ENCODE measurements at places on chromosomes 11 and 22. TPM values are rescaled to one million over a fixed set of nuclear protein-coding genes. Genes with fewer than 3 reads are reported as not detected.

GRCh38 chr11:119666061-119666460 is 62.9 kb downstream of the NECTIN1 start:
- no peak for DNase-seq
- no peak overlapping the region for H3K4me3 ChIP-seq
- no peaks in the 10 kb centered on the region for H3K27me3 ChIP-seq
- no peaks in the 10 kb centered on the region for H3K4me1 ChIP-seq
- no peaks in the 10 kb centered on the region for H3K36me3 ChIP-seq
- no peak overlapping the region for H3K27ac ChIP-seq

ZNF215 gene
- total RNA-seq, result not detected

- DNase-seq, result peak; percentile 66
- H3K27me3 ChIP-seq, result no peaks in the 10 kb centered on the region
Observed at GRCh38 chr11:95154514-95154913, 64.9 kb downstream of the ENDOD1 start.

DNA sequence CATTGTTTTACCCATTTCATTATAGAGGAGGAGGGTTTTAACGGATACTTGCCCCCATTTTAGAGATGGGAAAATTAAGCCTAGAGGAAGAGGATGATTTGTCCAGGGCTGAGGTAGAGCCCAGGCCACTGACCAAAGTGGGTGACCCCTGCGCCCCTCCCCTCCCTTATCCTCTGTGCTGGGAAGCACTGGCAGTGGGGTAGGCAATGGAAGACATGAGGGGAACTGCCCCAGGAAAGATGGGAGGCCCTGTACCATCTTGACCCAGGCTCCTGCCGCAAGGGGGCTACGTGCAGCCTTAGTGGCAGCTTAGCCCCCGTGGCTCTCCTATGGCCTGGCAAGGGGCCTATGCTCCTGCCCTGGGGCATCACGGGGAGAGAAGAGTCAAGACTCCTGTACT is 76.4 kb upstream of the MYOD1 start:
- H3K27me3 ChIP-seq, result no peaks in the 10 kb centered on the region
- H3K4me1 ChIP-seq, result no peaks in the 10 kb centered on the region
- no peaks in the 10 kb centered on the region for H3K36me3 ChIP-seq
- no peak for DNase-seq
- H3K4me3 ChIP-seq, result no peak overlapping the region

- no peak for DNase-seq
- peaks cover 78% of the 10 kb centered on the region for H3K4me1 ChIP-seq
- H3K27ac ChIP-seq, result no peak overlapping the region
- no peaks in the 10 kb centered on the region for H3K27me3 ChIP-seq
- H3K36me3 ChIP-seq, result no peaks in the 10 kb centered on the region
Observed at GRCh38 chr11:36361472-36361871, 65.4 kb downstream of the PRR5L start.

- no peaks in the 10 kb centered on the region for H3K27me3 ChIP-seq
- no peak overlapping the region for H3K27ac ChIP-seq
- no peaks in the 10 kb centered on the region for H3K36me3 ChIP-seq
- DNase-seq, result no peak
- H3K4me3 ChIP-seq, result no peak overlapping the region
Observed at GRCh38 chr11:72534371-72535193, 100.3 kb upstream of the CLPB start.

DNA sequence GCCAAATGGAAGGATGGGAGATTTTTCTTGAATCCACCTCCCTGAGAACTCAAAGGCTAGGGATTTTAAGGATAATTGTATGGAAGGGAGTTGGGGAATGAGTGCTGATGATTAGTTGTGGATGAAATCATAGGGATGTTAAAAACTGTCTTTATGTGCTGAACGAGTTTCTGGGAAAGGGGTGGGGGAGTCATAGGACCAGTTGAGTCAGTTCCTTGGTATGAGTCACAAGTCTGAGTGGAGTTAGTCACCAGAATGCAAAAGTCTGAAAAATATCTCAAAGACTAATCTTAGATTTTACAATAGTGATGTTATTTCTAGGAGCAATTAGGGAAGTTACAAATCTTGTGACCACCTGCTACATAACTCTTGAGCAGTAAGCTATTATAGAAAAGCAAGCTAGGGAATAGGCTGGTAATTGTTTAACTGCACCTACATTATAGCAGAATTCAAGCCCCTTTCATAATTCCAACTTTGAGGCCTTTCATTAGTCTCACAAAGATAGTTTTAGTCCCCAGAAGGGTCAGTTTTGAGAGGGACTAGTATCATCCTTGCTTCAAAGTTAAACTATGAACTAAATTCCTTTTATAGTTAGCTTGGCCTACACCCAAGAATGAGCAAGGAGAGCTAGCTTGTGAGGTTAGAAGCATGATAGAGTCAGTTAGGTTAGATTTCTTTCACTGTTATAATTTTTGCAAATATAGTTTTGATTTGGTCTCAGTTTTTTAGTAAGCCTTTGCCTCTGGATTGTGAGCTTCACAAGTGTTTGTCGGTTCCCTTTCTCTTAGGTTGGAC is 668.0 kb downstream of the ETS1 start:
- no peak overlapping the region for H3K27ac ChIP-seq
- no peak for DNase-seq
- no peaks in the 10 kb centered on the region for H3K4me1 ChIP-seq
- no peaks in the 10 kb centered on the region for H3K27me3 ChIP-seq
- no peaks in the 10 kb centered on the region for H3K36me3 ChIP-seq
- no peak overlapping the region for H3K4me3 ChIP-seq

DNA sequence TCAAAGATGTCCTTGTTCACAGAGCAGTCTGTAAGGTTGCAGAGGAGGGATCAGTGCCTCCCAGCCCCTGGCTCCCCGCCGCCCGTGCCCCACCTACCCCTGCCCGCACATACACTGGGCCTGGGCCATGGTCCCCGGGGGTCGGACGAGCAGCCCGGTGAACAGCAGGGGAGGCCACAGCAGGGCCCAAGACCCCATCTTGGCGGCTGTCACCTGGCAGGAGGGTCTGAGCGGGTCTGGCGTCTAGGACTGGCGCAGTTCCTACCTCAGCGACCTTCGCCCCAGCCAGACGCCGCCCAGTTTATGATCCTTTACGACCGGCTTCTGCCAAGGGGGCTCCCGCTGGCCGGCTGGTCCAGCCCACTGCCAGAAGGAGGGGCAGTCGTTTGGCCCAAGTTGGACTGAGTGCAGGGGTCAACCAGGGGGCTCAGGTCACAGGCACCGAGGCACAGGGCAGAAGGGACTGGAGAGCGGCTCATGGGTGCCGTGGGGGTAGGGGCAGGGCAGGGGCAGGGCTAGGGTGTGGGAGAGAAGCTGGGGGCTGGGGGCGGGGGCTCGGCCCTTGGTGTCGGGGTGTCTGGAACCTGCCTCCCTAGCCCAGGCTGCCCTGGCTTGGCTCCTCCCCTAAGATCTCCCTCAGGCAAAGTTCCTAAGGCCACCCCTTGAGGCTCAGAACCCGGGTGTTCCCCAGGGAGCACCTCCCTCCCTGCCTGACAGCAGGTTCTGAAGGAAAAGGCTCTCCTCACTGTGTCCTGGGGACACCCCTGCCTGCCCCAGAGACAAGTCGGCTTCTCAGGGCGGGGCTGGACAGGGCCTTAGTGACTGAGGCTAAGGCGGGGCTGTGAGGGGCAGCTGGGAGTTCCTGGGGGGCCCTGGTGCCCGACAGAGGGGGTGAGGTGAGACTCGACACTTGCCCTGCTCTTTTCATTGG is at the start of gene CDHR5:
CDHR5 (minus strand) TSS at position 251 of the 931 bp plus-strand sequence; CDS start at position 198, 53 bp downstream.
- no peak for DNase-seq
- no peak within 1 kb of the TSS for H3K27ac ChIP-seq
- no peaks in the 10 kb centered on the region for H3K36me3 ChIP-seq
- H3K4me1 ChIP-seq, result peaks cover 15% of the 10 kb centered on the region
- no peaks in the 10 kb centered on the region for H3K27me3 ChIP-seq

DNA sequence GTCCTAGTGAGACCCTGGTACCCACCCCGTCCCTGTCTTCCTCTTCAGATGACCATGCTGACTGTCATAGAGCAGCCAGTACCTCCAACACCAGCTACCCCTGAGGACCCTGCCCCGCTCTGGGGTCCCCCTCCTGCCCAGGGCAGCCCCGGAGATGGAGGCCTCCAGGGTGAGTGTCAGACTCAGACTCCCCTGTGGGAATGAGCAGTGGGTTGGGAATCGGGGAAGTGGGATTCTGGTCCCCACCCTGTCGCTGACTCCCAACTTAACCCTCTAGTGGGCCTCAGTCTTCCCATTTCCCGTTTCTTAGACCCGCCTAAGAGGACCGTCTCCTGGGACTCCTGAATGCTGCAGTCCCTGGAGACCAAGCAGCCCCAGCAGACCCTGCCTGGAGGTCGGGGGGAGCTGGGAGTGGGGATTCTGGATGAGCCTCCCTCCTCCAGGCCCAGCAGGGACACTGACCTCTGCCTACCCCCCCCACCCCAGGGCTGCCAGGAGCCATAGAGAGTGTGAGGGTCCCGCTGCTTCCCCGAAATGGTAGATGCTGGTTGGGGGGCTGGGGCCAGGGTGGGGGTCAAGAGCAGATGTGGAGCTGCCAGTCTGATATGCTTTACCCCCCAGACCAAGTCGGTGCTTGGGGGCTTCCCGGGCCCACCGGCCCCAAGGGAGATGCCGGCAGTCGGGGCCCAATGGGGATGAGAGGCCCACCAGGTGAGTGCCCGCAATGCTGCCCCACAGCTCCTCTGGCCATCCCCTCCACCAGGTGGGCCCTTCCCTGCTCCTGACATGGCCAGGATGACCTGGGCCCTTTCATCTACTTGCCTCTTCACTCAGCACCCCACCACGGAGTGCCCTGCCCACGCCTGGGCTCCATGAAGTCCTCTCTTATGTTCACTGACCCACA is 25.5 kb downstream of the EMID1 start:
- H3K4me3 ChIP-seq, result no peak overlapping the region
- no peaks in the 10 kb centered on the region for H3K27me3 ChIP-seq
- DNase-seq, result no peak
- no peaks in the 10 kb centered on the region for H3K36me3 ChIP-seq

GRCh38 chr22:22397875-22398524 is 110.5 kb downstream of the ZNF280B start:
- DNase-seq, result no peak
- H3K4me3 ChIP-seq, result no peak overlapping the region
- H3K27ac ChIP-seq, result no peak overlapping the region
- no peaks in the 10 kb centered on the region for H3K27me3 ChIP-seq
- no peaks in the 10 kb centered on the region for H3K4me1 ChIP-seq

ZP1 gene
- total RNA-seq, result 0.41 TPM

DNA sequence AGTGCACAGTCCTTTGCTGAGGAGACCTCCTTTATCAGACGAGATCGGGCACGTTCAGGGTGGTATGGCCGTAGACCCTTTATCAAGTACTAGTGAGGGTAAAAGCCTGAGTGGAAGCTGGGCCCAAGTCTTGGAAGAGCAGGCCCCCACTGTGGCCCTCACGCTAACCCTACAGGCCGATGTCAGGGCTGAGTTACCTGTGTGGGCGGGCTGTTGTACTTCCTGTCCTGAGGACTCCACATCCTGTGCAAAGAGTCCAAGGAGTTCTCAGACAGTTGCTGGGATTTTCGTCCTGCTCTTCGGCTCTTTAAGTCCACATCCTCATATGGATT is 34.9 kb downstream of the RPL27A start:
- no peaks in the 10 kb centered on the region for H3K27me3 ChIP-seq
- no peaks in the 10 kb centered on the region for H3K4me1 ChIP-seq
- no peak overlapping the region for H3K27ac ChIP-seq

DNA sequence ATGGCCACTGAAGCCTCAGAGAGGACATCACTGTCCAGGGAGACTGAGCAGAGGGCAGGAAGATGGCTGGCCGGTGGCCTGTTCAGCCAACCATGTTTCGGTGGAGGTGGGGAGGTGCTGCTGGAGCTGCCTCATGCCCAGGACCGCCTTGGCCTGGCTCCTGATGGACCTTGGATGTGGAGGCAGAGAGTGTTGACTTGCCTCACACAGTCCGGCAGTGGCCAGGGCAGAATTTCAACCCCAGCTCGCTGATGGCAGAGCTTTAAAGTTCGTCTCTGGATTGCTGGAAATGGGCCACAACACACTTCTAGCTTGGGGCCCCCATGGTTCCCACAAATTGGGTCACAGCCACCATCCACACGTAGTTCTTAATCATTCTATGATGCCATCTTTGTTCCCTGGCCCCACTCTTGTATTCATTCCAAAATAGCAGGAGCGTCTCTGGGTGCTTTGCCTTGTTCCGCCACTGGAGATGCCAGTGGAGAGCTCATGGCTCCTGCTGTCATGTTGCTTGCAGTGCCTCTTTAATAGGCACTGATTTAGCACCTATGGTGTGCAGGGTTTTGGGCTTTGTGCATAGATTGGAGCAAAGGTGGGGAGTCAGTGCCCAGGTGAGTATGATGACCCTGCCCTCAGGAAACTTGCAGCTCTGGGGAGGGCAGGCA is 5.6 kb downstream of the MAPK8IP1 start:
- no peak overlapping the region for H3K27ac ChIP-seq
- no peak overlapping the region for H3K4me3 ChIP-seq
- DNase-seq, result no peak
- no peaks in the 10 kb centered on the region for H3K4me1 ChIP-seq
- H3K27me3 ChIP-seq, result peaks cover 6% of the 10 kb centered on the region

DNA sequence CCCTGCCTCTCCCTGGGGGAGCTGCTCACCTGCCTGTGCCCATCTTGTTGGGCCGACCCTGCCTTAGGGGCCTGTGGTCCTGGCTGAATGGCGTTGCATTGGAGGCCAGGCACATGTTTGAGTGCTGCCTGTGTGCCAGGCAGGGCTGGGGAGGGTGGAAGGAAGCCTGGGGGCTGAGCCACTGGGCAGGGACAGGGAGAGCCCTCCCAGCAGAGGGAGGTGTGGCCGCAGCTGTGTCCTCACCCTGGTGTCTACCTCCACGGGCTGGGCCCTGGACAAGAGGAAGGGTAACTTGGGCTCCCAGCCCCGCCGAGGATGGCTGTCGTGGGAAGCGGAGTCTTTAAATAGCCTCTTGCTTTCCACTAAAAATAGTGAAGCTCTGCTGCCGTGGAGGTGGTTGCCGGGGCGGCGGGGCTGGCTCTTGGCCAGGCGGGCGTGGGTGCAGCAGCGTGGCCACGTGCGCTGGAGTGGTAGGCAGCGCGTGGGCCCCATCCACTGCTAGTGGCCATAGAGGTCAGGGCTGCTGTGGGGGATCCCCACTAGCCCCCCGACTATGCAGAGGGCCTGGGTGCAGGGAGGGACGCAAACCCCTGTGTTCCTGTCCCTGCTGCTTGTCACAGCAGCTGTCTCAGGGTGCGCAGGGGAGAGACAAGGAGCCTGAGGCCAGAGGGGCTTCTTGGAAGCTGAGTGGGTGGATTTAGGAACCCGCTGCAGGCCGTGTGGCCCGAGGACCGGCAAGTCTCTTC is 6.2 kb downstream of the ZDHHC8 start:
- peaks cover 34% of the 10 kb centered on the region for H3K4me1 ChIP-seq
- no peaks in the 10 kb centered on the region for H3K27me3 ChIP-seq
- DNase-seq, result no peak
- H3K4me3 ChIP-seq, result no peak overlapping the region

TBX10 gene
- not detected for total RNA-seq

- H3K27ac ChIP-seq, result no peak overlapping the region
- H3K4me1 ChIP-seq, result no peaks in the 10 kb centered on the region
- DNase-seq, result no peak
- no peaks in the 10 kb centered on the region for H3K36me3 ChIP-seq
Observed at GRCh38 chr11:124168796-124169195, 14.3 kb upstream of the OR10D3 start.

DNA sequence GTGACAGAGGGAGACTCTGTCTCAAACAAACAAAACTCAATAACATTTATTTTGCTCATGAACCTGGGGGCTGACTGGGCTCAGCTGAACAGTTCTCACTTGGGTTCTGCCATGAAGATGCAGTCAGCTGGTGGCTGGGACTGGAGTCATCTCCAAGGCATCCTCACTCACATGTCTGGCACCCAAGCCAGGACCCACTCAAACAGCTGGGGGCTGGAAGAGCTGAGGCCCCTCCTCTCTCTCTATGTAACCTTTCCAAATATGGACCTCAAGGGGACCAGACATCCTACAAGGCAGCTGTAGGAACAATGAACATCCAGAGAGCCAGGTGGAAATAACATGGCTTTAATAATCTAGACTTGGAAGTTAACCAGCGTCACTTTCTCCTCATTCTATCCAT is 16.8 kb downstream of the HSPA8 start:
- H3K4me1 ChIP-seq, result no peaks in the 10 kb centered on the region
- no peak overlapping the region for H3K27ac ChIP-seq
- DNase-seq, result no peak
- H3K27me3 ChIP-seq, result no peaks in the 10 kb centered on the region
